ENCODE measurements at places on chromosomes 6 and 20.
A peak's percentile ranks its signal among the peaks of the same experiment; 100 is the strongest.

GRCh38 chr20:59019217-59019616 is at the start of gene TUBB1:
TUBB1 (plus strand) TSS chr20:59019429; CDS start chr20:59019523, 94 bp downstream.
- H3K36me3 ChIP-seq, result peaks cover 5% of the 10 kb centered on the region
- H3K27me3 ChIP-seq, result no peaks in the 10 kb centered on the region
- no peak within 1 kb of the TSS for H3K27ac ChIP-seq
- H3K4me3 ChIP-seq, result no peak within 1 kb of the TSS
- no peak for DNase-seq

GRCh38 chr20:46558511-46558959 is 8.1 kb upstream of the OCSTAMP start:
- no peak overlapping the region for H3K27ac ChIP-seq
- no peaks in the 10 kb centered on the region for H3K27me3 ChIP-seq
- H3K4me1 ChIP-seq, result peaks cover 4% of the 10 kb centered on the region
- H3K36me3 ChIP-seq, result no peaks in the 10 kb centered on the region
- no peak for DNase-seq

GRCh38 chr6:17167327-17167979 is 65.6 kb downstream of the STMND1 start:
- H3K36me3 ChIP-seq, result no peaks in the 10 kb centered on the region
- DNase-seq, result no peak

- H3K27ac ChIP-seq, result no peak overlapping the region
- DNase-seq, result no peak
- no peaks in the 10 kb centered on the region for H3K27me3 ChIP-seq
- H3K36me3 ChIP-seq, result no peaks in the 10 kb centered on the region
- no peaks in the 10 kb centered on the region for H3K4me1 ChIP-seq
Measured at GRCh38 chr6:25316626-25317025, 37.5 kb downstream of the CARMIL1 start.

DNA sequence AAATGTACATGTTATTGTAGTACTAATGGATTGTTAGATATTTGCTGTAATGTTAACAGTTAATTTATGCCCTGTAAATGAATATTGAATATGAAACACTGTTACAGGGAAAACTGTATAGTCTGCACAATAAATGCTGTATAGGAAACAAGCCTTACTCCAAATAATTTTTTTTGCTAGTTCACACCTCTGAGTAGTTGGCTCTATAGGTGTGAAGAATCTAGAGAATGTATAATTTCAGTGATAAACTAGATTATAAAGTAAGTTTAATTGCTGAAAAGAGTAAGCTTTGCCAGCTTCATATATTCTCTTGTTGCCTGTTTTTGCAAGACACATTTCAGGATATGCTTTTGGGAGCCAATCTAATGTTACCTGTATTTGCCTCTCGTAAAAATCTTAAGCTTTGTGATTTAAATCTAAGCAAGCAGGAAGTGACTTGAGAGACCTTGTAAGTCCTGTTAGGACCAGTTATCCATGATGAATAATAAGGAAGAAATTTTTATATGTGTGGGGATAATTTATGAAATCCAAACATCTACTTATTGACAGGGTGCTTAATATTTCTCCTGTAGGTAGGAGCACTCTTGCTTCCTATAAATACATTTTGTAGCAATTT is 232.4 kb downstream of the ZFAND3 start:
- H3K4me3 ChIP-seq, result no peak overlapping the region
- no peaks in the 10 kb centered on the region for H3K4me1 ChIP-seq
- no peak for DNase-seq
- H3K27me3 ChIP-seq, result no peaks in the 10 kb centered on the region

GRCh38 chr6:24957199-24957598 is 21.4 kb upstream of the RIPOR2 start:
- no peaks in the 10 kb centered on the region for H3K27me3 ChIP-seq
- H3K36me3 ChIP-seq, result no peaks in the 10 kb centered on the region
- no peak overlapping the region for H3K27ac ChIP-seq
- H3K4me1 ChIP-seq, result peaks cover 16% of the 10 kb centered on the region
- DNase-seq, result no peak

DNA sequence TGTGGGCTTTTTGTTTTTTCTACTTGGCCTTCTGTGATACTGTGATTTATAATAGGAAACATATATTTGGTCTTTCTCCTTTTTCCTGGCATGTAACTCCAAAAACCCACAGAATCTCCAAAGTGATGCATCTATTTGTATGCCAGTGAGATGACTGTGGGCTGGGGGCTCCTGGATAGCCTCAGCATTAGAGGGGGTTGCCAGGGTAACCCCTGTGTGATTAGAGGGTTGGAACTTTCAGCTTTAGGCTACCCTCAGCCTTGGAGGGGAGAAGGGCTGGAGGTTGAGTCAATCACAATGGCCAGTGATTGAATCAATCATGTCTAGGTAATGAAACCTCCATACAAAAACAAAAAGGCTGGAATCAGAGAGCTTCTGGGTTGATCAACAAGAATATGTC is 10.6 kb upstream of the SFT2D1 start:
- no peaks in the 10 kb centered on the region for H3K27me3 ChIP-seq
- peaks cover 11% of the 10 kb centered on the region for H3K4me1 ChIP-seq
- no peak overlapping the region for H3K4me3 ChIP-seq
- no peak overlapping the region for H3K27ac ChIP-seq
- H3K36me3 ChIP-seq, result peaks cover 6% of the 10 kb centered on the region

- DNase-seq, result peak; percentile 78
- no peaks in the 10 kb centered on the region for H3K27me3 ChIP-seq
- no peaks in the 10 kb centered on the region for H3K36me3 ChIP-seq
- peak overlapping the region; percentile 86 for H3K27ac ChIP-seq
- H3K4me1 ChIP-seq, result peaks cover 63% of the 10 kb centered on the region
- peak overlapping the region; percentile 72 for H3K4me3 ChIP-seq
Measured at GRCh38 chr6:156779206-156780094, 2.3 kb downstream of the ARID1B start.

- no peaks in the 10 kb centered on the region for H3K36me3 ChIP-seq
- no peaks in the 10 kb centered on the region for H3K27me3 ChIP-seq
- DNase-seq, result peak; percentile 92
- H3K4me3 ChIP-seq, result no peak overlapping the region
Measured at GRCh38 chr6:137313928-137314855, 95.0 kb upstream of the IFNGR1 start.

DNA sequence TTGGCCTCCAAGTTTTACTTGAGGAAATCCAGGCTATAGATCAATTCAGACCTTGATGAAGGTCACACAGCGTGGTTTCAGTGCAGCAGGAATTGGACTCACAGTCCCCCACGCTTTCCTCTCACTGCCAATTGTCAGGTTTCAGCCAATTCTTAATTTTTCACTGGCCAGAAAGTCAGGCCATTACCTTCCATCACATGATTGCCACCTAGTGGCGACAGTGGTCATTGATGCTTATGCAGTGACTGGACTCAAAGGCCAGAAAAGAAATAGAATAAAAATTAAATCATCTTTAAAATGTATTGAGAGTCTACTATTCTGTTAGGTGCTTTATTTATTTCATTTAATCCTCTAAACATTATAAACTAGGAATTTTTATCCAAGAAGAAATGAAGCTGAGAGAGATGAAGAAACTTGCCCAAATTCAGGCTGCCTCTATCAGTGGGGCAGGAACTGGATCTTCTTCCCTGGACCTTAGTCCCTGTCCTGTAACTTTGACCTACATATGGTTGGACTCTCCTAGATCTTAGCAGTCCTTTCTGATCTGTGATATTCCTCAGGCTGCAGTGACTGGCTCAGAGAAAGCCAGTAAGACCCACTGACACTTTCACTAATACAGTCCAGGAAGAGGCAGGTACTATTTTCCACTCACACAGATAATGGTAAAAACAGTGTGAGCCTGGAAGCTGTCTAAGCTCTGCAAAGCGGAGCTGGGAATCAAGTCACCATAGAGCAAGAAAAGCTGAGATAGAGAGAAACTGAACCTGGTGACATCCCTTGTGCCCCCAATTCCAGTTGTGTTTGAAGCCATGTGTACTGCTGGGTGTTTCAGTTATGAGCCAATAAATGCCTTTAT is 133.3 kb downstream of the ELOVL4 start:
- H3K36me3 ChIP-seq, result no peaks in the 10 kb centered on the region
- DNase-seq, result peak; percentile 83
- H3K4me3 ChIP-seq, result no peak overlapping the region
- no peak overlapping the region for H3K27ac ChIP-seq
- no peaks in the 10 kb centered on the region for H3K4me1 ChIP-seq

GRCh38 chr6:64694356-64694755 is 1012.7 kb downstream of the EYS start:
- no peak overlapping the region for H3K4me3 ChIP-seq
- no peak for DNase-seq
- no peaks in the 10 kb centered on the region for H3K27me3 ChIP-seq
- no peak overlapping the region for H3K27ac ChIP-seq

DNA sequence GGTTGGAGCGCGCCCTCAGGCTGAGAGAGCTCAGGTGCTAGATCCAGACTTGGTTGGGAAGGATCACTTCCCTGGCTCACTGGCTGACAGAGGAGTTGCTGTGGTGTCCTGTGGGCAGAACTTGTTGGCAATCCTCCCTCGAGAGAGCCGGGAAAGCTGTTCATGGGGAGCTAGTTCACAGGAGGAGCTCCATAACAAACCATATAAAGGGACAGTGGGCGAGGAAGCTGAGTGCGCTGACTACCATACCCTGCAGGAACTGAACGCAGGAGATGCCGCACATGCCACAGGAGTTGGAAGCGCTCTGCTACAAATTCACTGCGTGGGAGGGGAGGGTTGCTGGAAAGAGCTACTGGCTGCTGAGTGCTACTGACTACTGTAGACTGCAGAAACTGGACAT is 243.2 kb downstream of the OGFRL1 start:
- H3K4me1 ChIP-seq, result no peaks in the 10 kb centered on the region
- no peak for DNase-seq
- no peak overlapping the region for H3K27ac ChIP-seq
- no peaks in the 10 kb centered on the region for H3K27me3 ChIP-seq
- H3K36me3 ChIP-seq, result no peaks in the 10 kb centered on the region
- no peak overlapping the region for H3K4me3 ChIP-seq

DNA sequence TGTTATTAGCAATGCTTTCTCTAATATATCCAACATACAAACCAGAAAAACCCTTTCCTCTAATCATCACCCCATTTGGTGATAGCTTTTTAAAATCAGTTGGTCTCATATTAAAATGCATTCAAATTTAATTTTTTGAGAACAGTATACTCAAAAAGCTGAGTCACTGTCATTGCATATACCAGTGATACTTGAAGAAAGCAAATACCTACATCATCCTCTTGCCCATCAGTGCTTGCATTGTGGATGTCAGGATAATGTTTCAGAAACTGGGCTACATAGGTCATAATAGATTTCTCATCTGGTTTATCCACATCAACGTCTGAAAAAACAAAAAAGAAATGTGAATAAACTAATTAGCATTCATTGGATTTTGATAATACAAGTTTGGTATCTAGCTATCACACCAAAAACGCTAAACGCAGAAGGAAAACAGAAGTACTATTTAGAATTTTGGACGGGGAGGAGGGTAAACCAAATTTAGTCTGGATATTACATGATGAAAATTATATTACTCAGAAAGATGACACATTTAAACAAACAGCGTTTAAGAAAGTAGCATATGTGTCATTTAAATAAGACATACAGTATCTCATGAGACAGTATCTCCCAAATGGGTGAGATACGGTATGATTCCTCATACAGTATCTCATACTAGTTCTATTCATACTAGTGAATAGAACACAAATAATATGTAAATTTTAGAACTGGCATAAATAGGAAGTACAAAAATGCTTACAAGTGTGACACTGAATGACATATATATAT is 134.6 kb downstream of the SYNE1 start:
- no peaks in the 10 kb centered on the region for H3K4me1 ChIP-seq
- H3K27me3 ChIP-seq, result no peaks in the 10 kb centered on the region
- H3K4me3 ChIP-seq, result no peak overlapping the region

DNA sequence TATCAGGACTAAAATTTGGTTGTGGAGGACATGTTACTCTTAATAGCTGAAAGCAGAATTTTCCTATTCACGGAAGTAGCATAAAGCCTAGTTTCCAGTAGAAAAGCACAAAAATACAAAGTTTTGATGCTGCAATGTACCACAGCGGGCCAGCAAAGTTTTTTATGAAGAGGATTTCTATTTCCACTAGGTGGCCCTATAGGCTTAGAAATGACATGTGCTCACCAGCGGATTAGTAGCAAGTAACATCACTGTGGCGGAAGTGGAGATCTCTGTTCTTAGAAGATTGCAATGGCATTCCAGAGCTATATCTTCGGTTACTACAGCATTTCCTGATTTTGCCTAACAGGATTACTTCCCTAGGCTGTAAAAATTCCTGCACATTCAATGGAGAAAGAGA is 1219.0 kb upstream of the EYS start:
- peaks cover 5% of the 10 kb centered on the region for H3K4me1 ChIP-seq
- H3K4me3 ChIP-seq, result peak overlapping the region; percentile 45
- DNase-seq, result peak; percentile 89

GRCh38 chr6:167957626-167958025 is 39.8 kb upstream of the KIF25 start:
- no peak overlapping the region for H3K4me3 ChIP-seq
- H3K27ac ChIP-seq, result no peak overlapping the region
- H3K36me3 ChIP-seq, result no peaks in the 10 kb centered on the region
- no peak for DNase-seq

- DNase-seq, result no peak
- H3K4me3 ChIP-seq, result no peak overlapping the region
- peaks cover 4% of the 10 kb centered on the region for H3K36me3 ChIP-seq
- no peaks in the 10 kb centered on the region for H3K27me3 ChIP-seq
Measured at GRCh38 chr6:121260651-121261102, 73.6 kb downstream of the TBC1D32 start.

DNA sequence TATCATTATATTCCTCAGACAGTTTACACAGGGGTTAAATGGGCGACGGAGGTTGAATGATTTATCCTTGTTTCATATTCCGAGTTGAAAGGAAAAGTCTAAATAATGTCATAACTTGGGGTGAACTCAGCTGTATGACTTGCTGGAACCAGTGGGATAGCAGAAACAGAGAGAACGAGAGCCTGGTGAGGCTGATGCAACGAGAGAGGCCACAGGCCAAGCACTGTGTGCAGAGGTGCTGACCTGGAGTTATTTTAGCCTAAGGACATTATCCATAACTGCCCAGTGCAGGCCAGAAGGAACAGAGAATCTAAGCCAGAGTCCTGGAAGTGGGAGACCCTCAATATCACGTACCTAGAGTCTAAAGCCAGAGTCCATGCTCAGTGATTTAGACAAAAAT is 394.9 kb downstream of the MAFB start:
- H3K4me3 ChIP-seq, result no peak overlapping the region
- H3K27ac ChIP-seq, result no peak overlapping the region
- DNase-seq, result no peak

DNA sequence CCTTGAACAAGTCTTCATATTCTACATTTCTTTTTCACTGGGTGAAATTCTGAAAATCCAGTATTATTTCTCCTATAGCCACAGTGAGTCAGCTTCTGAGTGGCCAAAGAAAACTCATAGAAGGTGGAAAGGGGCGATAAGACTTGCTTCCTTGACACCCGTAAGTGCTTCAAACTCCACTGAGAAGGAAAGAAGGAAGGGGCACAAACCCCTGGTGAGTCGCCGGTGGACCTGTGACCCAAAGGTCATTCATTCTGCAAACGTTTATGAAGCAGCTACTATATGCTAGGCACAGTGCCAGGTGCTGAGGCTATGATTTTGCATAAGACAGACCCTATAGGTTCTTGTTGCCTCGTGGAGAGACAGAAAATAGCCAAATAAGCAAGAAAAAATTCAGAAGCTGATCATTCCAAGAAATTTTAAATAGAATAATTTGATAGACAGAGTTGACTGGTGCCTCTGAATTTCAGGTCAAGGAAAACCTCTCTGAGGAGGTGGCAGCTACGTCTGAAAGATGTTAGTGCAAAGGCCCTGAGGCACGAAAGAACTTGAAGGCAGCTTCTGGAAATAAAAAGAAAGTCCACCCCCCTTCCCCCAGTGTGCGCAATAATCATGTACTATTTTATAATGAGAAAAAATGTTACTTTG is 118.2 kb downstream of the CD24 start:
- DNase-seq, result no peak
- H3K4me1 ChIP-seq, result no peaks in the 10 kb centered on the region
- no peak overlapping the region for H3K27ac ChIP-seq
- no peak overlapping the region for H3K4me3 ChIP-seq

Data from Karpas-422 (cell line).